ENCODE measurements at places on chromosomes 7 and 10.

DNA sequence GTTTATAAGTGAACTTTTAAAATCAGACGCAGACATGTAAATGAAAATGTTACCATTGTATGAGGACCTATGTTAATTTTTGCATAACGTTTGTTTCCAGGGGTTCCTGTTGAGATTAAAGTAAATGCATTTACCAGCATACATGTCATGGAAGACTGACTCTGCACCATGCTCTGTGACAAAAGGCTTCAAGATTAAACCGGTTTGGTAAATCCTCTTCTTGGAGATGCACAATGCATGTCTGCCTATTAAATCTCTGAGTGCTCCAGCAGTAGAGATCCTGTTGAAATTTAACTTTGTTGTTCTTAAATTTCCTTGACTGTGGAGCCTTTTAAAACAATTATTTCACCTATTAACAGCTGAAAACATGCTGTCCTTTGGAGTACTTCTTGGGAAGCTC is 36.5 kb upstream of the JAZF1 start:
- DNase-seq, result no peak

GRCh38 chr7:157018997-157019608 is 8.6 kb upstream of the MNX1 start:
- no peak for DNase-seq

DNA sequence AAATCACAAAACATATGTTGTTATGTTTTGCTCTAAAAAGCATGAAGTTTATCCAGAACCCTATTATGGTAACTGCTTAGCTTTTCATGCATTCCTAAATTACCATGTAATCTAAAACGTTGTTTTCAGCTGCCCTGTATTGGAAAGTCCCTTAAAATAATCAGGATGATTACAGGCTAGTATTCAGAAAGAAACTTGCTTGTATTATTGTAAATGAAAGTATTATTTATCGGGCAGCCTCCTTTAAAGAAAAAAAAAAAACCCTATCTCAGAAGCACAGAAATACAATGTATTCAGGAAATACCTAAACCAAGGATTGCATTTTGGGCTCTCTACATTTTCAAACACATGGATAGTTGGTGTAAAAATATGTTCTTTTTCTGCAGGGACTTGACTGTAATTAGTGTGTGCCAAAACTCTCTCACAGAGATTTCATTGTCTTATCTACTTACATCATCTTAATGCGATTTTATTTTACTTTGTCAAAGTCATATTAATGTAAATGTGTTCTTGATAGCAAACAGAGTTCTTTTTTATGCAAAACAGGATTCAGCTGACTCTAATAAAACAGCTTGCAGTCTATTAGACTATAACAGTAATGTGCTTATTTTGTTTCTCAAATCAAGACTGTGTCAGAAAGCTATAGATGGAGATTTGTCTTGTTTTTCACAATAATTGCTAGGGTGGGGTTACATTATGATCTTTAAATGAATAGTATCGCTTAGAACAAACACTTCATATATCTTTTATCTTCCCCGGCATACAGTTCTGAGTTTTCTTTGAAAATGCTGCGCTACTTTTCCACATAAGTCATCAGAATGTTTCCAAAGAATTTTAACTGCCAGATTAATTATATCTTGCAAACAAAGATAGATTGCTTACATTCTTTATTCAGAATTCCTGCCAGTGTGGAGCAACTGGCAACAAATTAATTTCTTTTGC is 65.3 kb upstream of the ARID5B start:
- DNase-seq, result no peak

DNA sequence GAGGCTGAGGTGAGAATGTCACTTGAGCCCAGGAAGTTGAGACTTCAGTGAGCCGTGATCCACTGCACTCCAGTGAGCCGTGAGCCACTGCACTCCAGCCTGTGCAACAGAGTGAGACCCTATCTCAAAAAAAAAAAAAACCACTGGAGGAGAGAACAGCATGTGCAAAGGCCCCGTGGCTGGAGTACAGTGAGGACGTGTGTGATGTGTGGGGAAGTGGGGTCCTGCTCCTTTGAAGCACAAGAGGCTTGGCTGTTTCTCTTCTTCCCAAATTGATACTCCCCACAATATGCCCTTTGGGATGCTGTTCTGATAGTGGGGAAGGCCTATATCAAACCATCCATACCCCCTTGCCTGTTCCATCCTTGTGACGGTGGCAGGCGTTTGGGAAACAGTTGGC is 68.2 kb downstream of the C10orf105 start:
- DNase-seq, result no peak

GRCh38 chr10:130111113-130111851 is 652 bp upstream of the C10orf143 start:
- peak; percentile 82 for DNase-seq

DNA sequence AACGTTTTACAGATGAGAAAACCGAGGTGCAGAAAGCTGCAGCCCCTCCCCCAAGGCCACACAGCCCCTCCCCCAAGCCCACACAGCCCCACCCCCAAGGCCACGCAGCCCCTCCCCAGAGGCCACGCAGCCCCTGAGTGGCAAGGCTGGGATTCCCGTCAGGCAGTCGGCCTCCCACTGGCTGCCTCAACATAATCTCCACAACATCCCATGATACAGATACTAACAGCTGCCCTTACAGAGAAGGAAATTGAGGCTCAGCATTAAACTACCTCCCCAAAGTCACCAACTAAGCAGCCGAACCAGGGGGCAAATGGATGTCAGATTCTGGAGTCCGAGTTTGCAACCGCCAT is 15.9 kb downstream of the SH3PXD2A start:
- no peak for DNase-seq

DNA sequence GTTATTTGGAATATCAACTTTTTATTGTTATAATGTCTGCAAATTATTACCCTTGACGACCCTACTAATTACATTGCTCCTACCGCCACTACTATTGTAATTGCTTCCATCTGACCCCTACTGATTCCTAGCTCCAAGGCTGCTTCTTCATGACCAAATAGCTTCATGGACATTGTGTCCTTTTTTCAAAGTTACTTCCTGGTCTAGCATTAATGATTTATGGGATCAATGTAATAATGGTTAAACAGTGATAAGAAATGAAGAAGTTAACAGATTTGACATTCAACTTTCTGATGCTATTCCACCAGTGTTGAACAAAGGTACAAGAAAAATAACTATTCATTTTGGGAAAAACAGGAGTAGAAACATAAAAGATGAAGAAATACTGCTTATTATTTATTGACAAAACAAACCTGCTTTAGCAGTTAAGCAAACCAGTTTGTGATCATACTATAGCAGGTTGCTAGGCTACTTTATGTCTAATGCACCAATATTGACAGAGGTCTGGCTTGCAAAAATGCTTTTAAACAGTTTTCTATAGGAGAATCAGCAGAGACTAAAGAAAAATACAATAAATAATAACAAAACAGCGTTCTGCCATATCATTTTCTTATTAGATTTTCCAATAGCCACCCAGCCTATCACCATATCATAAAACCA is 125.8 kb downstream of the PCLO start:
- no peak for DNase-seq

DNA sequence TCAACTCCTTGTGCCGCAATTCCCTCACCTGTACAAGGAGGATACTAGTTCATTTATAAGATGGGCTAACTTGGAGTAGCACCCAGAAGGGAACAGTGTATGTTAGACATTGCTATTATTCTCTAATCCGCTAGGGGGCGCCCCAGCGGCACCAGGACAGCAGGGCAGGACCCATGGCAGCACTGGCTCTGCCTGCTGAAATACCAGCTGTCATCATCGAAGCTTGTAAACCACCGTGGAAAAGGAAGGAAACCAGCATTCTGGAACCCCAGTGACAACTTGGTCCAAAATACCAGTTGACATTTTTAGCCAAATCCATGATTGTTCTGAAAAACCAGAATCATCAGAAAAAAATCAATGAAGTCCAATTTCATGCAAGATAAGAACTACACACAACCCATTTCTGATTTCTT is 134.4 kb downstream of the ITGA8 start:
- no peak for DNase-seq

DNA sequence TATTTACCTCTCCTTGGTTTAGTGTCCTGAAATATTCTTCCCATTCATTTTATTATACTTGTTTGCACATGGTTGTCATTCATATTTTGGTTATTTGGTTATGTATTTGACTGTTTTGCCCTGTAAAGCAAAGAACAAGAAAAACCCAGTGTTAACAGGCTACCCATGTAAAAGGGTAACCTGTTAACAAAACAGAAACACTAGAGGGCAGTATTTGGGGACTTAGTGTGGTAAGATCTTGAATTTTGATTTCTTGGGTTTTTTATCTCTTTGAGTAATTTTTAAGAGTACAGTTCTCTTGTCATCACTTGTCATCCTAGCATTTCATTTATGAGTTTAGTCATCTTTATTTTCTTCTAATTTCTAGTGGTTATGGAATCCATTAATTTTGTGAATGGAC is 51.3 kb downstream of the POLL start:
- DNase-seq, result no peak

- DNase-seq, result no peak
These were observed 80.0 kb upstream of the STK17A start for GRCh38 chr7:43502941-43503340.

DNA sequence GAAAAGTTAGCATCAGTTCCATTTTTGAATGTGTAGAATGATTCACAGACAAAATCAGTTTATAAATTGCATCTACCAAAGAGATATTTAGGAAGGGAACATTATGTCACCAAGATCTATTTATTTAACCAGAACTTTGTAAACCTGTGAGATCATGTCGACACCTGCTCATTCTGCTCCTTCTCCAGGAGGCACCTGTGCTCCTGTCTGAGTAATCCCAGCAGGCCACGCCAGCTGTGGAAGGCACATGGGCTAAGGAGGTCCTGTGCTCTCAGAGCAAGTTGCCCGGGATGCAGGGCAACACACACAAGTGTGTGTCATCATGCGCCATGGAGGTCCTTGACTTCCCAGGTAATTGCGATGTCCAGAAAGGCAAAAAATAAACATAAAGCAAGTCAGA is 45.5 kb upstream of the ADARB2 start:
- DNase-seq, result no peak

GRCh38 chr7:25849500-25850184 is 302.4 kb upstream of the NFE2L3 start:
- no peak for DNase-seq

DNA sequence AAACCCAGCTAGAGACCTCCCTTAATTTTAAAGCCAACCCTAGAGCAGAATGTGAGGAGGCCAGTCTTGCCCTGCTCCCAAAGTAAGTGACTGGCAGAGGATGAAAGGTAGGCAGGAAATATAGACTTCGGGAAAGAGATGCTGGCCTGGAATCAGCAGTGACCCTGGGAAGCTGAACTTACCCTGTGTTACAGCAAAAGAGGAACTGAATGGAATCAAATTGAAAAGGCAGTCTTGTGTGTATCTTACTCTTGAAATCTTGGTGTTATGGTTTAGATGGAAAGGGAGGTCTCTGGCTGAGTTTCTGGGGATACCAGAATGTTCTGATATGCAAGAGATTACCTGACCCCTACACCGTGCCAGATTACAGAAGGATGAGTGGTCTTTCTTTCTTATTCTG is 7.9 kb upstream of the CFAP43 start:
- no peak for DNase-seq

DNA sequence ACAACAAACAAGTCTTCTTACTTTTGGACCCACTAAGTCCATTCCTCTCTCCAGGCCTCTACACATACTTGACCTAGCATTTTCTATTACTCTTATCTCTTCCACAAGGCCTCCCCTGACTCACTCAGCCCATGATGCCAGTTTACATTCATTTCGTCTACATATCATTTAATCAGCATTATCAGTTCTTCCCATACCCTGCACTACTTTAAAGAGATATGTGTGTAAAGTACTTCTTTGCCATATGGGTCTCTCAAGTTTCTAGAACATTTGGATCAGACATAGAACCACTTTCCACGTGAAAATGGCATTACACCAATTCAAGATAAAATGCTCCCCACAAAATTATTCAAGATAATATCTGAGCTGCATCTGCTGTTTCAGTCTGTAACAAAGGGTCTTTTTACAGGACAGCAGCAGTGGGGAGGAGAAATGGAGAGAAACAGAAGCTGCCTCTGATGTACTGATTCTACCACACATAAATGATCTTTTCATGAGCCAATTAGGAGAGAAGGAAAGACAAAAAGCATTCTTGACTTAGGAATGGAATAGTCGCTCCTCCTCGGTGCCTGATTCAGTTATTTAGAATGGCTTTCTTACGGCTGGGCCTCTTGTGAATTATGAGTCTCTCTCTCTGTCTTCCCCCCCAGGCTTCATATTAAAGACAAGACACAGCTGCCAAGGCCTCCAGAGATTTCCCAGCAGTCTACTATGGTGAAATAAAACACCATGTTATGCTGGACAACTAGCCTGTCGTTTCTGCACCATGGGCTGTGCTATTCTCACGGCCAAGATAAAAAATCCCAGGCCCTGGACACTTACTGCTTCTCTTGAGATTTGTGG is 46.9 kb upstream of the SEPTIN7 start:
- no peak for DNase-seq

- no peak for DNase-seq
These were observed 7.0 kb downstream of the ALOX5 start for GRCh38 chr10:45380903-45381620.

DNA sequence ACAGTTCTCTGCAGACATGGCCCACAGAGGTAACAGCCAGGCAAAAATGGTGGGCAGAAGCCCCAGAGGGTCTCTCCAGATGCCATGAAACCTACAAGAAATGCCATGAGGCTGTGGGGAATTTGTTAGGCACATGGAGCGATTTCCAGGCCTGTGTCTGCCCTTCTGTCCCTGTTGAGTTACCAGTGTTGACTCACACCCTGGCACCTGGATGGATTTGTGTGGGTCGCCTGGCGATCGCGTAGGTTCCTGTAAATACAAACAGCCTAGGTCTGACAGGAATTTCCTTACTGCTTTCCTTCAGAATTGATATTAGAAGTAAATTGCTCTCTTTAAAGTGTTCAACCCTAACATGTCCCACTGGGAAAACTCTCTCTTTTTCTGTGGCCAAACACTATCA is 164.9 kb upstream of the EEPD1 start:
- no peak for DNase-seq
